ENCODE measurements at places on chromosomes 4 and X. TPM values are rescaled to one million over a fixed set of nuclear protein-coding genes. Genes with fewer than 3 reads are reported as not detected.

DNA sequence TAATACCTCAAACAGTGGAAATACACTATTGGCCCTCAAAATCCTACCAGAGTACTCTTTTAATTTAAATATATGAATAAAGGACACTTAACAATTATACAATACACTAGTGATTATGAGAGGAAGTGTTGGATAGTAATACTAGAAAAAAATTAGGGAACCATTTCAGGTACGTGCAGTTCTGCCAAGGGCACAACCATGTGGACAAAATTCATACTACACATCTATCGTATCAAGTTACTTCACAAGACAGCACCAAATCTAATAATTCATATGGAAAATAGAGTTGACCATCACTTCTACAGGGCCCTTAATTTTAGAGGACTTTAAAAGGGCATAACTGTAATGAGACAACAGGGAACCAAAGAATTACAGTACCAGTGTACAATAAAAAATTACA is 69.2 kb upstream of the ZCCHC13 start:
- DNase-seq: no peak

HOPX gene
- not detected for total RNA-seq

GRCh38 chr4:138199568-138200235 is 42.4 kb downstream of the SLC7A11 start:
- DNase-seq: no peak

- no peak for DNase-seq
Observed at GRCh38 chr4:43244688-43245382, 352.3 kb downstream of the GRXCR1 start.

CFP gene
- total RNA-seq: 5.5 TPM

DNA sequence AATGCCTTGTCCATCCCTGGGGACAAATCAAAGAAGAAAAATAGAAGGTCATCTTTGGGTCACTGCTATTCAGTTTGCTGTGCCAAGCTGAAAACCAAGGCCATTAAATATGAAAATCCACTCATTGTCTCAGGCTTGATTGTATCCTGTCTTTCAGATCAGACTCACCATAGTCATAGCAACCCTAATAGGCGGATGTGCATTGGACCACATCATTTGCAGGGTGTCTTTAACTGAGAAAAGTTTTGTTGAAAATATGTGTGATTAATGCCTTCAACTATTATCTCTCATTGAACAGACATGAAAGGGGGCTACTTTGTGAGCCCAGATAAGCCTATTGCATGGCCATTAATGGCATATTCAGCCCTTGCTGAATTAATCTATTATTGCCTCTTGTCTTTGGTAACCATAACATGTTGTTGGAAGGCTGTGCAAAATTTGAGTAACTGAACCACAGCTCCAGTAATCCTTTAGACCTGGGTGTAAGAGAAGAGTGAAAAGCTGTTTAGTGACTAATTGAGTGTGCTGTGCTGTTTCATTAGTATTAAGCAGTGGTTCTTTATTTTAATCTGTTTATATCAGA is 453.6 kb upstream of the EPHA5 start:
- DNase-seq: no peak

DNA sequence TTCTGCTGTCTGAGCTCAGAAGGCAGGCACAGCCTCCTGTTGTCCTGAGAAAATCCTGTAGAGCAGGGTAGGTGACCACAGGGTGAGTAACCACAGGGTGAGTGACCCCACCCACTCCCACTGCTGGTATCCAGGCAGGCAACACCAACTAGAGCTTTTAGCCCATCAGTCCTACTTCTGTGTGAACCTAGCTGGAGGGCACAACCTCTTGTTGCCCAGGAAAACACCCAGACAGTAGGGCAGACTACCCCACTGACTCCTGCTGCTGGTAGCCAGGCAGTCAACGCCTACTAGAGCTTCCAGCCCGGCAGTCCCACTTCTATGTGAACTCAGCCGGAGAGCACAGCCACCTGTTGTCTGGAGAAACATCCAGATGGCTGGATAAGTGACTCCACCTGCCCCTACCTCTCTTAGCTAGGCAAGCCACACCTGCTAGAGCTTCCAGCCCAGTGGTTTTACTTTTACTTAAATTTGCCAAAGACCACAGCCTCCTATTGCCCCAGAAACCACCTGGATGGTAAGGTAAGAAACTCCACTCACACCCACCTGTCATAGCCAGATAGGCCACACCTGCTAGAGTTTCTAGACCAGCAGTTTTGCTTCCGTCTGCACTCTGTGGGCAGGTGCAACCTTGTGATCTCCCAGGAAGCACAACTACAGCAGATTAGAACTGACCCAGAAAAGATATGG is 371.6 kb downstream of the INPP4B start:
- no peak for DNase-seq

DNA sequence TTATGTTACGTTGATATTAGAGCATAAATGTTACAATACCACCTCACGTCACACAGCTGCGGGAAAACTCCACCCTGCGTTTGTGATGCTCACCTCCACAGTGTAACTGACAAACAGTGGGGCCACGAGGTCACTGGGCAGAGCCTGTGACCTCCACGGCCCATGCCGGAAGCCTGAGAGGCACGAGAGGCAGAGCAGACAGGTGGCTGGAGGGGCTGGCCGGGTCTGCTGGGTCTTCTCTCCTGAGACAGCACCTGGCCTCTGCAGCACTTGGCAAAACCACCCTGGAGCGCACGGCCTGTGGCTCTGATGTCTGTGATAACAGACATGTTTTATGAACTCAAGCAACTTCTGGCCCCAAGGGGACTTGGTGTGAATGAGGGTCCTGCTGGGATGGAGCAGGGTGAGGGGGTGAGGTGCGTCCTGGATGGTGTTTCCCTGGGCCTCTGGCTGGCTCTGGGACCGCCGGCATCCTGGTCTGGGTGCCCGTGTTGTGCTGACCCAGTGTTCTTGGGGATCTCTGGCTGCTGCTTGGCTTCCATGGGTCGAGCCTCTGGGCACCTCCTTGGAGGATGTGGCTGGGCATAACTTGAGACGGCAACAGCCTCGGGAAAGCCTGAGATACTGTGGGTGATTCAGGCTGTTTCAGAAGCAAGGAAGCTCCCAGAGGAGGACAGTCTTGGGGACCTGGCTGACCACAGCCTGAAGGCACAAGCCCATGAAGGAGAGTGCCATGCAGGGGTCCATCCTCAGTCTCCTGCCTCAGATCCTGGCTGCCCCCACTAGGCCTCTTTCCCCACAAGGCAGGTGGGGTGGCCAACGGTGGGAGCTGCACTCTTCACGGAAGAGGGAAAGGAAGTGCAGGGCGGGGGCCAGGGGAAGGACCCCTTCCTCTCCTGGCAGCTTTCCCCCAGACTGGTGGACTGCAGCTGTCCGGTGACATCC is 19.7 kb downstream of the RNF212 start:
- no peak for DNase-seq

CT55 gene
- 0.10 TPM for total RNA-seq

MAGED4 gene
- 54.0 TPM for total RNA-seq
